Trophoblast cell (in vitro differentiated cells and primary cell): ENCODE measurements at places on chromosomes 2 and 18.

DNA sequence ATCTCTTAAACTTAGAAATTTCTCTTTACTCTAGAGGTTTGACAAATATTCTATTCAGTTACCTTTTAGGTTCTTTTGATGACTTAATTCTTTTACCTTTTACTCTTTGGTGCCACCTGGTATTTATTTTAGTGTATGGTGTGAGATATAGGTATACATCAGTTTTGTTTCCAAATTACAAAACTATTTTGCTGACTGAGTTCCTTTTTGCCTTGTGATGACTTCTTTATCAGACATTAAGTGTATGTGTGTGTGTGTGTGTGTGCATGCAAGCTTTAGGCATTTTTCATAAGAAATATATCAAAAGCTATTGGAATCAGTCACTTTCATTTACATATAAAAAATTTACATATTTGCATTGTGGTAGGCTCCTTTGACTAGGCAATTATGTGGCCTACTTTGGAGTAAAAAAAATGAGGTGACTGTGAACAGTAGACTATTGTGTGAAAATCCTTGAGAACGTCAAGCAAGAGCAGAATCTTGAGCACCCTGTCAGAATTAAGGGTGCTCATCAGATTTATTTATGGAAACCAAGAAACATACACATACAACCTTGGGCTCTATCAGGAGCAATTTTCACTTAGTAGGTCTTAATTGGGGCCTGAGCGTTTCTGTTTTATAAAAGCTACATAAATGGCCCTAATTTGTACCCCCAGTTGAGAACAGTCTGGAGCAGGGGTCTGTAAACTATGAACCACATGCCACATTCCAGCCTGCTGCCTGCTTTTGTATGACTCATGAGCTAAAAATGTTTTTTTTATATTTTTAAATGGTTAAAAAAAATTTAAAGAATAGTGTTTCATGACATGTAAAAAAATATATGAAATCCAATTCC lies 415.9 kb downstream of the SLC4A3 start:
- no peak for DNase-seq

DNA sequence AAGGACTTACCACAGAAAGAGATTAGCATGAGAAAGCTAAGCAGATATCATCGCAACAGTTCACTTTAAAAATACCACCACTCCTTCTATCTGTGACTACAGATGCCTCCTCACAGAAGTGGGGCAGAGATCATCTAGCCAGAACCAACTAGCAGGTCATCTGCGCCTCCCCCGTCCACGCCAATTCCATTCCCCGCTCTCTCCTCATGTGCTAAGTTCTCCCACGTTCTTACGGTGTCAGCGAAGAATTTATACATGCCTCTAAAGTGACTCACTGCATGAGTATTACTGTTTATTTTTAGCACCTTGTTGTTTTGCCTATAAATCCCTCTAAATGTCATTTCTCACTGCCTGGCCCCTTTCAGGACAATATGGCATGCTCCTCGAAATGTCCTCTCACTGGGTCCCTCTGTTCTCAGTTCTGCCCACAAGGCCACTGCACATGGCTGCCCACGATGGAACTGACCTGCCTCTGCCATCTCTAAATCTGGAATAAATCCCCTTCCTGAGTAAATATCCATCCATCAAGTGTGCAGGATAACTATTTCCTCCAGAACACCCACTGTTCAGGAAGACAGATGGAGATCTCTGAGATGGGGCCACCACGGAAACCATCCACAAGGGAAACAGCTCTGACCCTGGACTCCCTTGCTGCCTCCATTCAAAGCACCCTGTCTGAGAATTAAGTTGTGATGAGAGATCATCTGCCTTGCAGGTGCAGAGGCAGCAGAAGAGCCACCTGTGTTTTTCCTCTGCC lies 137.7 kb downstream of the IRS1 start:
- peak; percentile 71 for DNase-seq

- no peak for DNase-seq
Measured at GRCh38 chr18:35564795-35565453, 16.6 kb upstream of the GALNT1 start.

GRCh38 chr2:44579115-44579836 lies 217.5 kb downstream of the CAMKMT start:
- DNase-seq, result no peak

GRCh38 chr2:16739778-16740581 lies 74.3 kb upstream of the CYRIA start:
- DNase-seq, result no peak

GRCh38 chr2:105262651-105263091 lies 21.1 kb downstream of the GPR45 start:
- no peak for DNase-seq

GRCh38 chr2:172389685-172390339 lies 37.6 kb upstream of the ITGA6 start:
- no peak for DNase-seq
